ENCODE measurements at places on chromosomes 11 and 22.
A peak's percentile ranks its signal among the peaks of the same experiment; 100 is the strongest.

DNA sequence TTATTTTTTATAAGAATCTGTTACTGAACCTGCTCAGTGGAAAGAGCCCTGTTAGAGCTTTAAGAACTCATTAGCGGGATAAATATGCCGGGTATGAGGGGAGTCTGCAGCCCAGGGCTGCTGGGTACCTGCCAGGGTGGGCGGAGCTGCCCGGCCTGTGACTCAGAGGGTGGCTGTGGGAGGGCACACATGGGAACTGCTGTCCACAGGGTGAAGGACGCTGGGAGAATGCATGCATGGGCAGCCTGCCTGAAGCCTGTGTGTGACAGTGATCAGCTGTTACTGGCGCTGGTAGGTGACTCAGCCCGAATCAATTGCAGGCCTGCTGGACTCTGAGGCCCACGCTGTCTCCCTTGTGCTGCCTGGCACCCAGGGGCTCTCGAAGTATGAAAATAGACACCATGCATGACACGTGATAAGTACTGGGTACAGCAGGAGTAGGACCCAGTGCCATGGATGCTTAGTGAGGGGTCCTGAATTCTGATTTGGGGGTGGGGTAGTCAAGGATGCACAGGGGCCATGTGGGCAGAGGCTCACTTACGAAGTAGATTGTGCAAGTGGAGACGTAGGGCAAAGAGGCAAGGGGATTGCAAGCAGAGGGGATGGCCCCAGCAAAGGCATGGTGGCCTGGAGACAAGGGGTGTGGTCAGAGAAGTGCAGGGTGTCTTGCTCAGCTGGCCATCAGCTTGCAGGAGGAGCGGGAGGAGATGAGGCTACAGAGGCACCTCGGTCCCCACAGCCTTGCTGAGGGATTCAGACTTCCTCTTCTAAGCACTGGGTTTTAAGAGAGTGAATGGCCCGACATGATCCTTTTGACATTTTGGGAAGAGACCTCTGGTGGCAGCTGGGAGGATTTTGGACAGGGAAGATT, 36.5 kb downstream of the GRIK4 start:
- peak; percentile 87 for DNase-seq

GRCh38 chr11:7638710-7639642, 34.3 kb downstream of the CYB5R2 start:
- DNase-seq = no peak

DNA sequence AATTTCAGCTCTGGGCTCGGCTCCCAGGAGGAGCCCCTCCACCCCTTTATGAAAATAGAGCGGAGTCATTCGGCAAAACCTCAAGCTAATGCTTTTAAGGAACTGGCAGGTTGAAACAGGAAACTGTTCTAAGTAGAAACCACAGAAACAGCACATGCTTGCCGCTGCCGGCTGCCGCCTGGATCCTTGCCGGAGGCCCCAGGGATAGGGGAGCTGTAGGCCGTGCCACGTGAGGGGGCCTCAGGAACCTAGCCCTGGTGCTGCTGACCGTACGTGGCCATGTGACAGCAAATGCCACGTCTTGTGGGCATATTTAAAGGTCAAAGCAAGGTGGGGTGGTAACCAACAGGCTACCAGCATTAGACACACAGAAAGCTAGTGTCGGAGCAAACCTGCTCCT, 77.9 kb upstream of the TIMP3 start:
- DNase-seq = peak; percentile 91

GRCh38 chr22:44204739-44205515, 24.2 kb downstream of the PARVG start:
- peak; percentile 4 for DNase-seq

DNA sequence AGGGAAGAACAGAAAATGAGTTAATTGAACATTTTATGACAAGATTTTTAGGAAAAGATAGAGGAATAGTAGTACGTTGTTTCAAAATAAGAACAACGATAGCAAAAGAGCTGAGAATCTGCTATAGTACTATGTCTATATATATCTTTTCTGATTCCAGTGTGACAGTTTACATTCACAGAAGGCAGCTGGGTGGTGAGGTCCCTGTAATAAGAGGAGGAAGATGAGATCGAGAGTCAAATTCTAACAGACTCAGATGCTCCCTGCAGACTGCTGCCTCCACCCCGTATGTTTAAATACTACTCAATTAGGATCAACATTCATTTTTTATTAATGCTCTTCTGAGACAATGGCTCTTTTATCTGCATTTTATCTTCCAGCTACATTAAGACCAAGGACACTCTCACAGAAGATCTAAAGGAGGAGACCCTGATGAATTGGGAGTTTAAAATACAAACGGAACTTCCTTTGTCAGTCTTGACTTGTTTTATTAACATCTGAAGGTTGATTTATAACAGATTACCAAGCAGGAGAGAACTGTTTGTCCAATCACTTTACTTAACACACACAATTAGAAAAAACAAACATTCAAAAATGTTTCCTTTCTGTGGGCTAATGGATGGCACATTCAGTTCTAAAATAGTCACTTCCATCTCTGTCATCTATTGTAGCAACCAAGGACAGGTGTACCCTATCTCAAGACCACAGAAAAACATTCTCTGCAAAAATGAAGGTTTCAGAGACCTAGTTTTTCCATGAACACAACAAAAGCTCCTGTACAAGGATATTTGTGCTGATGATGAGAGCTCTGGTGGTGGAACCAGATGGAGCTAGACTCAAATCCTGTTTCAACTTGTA, 240.2 kb downstream of the CADM1 start:
- DNase-seq = no peak

DNA sequence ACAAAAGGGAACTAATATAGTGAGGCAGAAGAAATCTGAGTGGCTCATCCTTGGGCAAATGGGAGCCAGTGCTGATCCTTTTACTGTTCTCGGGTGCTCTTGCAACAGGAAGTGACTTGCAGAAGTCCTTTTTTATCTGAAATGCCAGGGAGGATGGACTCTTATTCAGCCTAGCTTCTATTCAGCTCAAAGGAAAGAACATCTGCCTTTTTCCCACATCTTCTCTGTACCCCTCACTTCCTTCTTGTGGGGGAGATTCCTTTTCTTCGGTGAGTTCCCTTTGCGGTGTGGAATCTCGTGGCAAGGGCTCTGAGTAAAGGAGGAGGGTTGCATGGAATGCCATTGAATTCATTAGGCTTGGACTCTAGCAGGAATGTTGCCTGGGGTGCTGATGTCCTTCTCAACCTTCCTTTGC, 76.2 kb downstream of the ZBTB16 start:
- DNase-seq = no peak

GRCh38 chr11:2194877-2195755, 23.5 kb upstream of the TH start:
- DNase-seq = peak; percentile 69

Measured in femur (tissue), 1 donor.